Stimulated activated CD8-positive, alpha-beta memory T cell treated with anti-CD3 and anti-CD28 coated beads, Interleukin-7, amount 100 ng/mL, for 1 hour (primary cell): ENCODE measurements at places on chromosomes 11 and 22.
A peak's percentile ranks its signal among the peaks of the same experiment; 100 is the strongest.

DNA sequence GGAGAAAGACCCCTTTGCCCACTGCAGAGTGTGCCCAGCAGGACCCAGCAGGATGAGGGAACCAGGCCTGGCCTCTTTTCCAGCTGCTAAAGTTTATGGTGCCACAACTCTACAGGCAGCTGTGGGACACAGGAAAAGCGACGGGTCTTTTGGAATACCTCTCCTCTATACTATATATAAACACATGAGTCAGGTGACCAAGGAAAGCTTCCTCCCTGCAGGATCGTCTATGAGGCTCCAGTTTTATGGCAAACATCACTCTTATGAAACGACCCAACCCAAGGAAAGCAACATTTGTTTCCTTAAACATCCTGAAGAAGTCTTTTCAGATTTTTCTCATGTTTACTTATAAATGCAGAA, 102.8 kb upstream of the AKIP1 start:
- no peak for DNase-seq

- peak; percentile 54 for DNase-seq
These were observed 4.6 kb downstream of the TRABD start for GRCh38 chr22:50190182-50190940.

DNA sequence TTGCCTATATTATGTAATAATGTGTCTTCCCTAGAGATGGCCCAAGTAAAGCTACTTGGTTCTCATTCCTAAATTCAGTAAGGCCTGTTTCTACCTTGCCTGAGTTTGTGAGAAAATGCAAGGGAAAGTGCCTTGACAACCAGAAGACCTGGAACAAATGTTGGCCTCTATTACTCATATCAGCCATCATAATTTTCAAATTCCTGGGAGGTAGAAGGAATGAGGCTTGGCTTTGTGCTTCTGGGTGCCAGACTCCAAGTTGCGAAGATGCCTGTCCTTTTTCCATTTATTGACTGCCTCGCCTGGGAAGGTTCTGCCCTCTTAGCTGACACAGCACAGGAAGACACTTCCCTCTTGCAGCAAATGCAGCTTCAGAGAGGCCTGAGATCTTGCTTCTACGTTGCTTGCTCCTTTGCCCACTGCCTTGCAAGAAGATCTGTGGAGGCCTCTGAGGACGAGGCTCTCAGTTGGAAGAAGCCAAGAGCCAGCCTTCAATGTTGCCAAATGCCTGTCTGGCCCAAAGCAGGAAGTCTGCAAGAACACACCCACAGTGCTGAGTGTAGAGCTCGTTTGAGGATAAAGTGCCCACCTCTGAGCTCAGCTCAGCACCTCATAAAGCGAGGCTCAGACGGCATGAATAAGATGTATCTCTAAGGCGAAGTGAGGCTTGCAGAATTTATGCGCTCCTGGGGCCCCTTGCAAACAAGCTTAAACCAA, 120.1 kb downstream of the GALNT18 start:
- no peak for DNase-seq

DNA sequence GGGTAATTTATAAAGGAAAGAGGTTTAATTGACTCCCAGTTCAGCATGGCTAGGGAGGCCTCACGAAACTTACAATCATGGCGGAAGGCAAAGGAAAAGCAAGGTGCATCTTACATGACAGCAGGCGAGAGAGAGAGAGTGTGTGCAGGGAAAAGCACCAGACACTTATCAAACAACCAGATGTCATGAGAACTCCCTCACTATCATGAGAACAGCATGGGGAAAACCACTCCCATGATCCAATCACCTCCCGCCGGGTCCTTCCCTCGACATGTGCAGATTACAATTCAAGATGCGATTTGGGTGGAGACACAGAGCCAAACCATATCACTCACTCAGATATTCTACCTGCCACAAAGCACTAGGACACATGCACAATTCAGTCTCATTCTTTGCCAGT, 48.1 kb upstream of the HMGXB4 start:
- no peak for DNase-seq

DNA sequence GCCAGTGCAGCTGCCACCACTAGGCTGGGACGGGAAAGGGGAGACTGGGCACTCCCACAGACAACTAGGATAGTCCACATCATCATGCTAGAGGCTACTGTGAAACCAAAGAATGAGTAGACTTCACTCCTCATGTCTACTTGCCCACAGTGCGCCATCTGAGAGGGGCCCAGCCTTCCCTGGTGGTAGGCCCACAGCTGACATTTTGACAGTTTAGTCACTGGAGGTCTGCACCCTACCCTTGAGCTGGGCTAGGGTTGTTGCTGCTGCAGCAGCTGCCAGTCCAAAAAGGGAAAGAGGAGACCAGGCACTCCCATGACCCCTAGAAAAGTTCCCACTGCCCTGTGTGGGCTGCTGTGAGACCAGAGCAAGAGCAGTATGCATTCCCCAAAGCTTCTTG, 141.2 kb downstream of the DLG2 start:
- DNase-seq: no peak

- no peak for DNase-seq
These were observed 19.1 kb downstream of the RFPL2 start for GRCh38 chr22:32185821-32186220.

DNA sequence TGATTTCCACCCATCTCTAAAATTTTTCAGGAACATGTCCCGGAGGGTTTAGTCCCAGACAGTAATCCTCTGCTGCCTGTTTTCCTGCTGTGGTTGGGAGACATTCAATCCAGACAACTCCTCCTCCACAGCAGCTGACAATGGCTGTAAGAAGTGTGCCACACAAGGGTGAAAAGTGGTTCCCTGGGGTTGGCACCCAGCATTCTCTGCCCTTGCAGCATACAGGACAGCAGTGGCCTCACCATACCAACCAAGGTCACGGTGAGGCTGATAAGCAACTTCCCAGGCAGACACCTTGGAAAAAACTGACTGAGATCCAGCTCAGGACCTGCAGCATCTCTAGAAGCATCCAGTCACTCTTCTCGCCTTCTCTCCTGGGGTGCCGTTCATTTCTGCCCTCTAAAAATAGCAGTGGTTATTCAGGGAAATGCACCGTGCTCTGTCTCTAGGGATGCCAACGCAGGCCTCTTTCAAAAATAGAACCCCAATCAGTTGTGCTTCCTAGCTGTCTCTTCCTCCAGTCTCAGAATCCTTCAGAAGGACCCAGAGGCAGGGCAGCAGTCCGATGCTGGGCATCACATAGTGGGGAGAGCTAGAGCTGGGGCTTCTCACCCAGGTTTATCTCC, 241.0 kb downstream of the TENM4 start:
- no peak for DNase-seq

DNA sequence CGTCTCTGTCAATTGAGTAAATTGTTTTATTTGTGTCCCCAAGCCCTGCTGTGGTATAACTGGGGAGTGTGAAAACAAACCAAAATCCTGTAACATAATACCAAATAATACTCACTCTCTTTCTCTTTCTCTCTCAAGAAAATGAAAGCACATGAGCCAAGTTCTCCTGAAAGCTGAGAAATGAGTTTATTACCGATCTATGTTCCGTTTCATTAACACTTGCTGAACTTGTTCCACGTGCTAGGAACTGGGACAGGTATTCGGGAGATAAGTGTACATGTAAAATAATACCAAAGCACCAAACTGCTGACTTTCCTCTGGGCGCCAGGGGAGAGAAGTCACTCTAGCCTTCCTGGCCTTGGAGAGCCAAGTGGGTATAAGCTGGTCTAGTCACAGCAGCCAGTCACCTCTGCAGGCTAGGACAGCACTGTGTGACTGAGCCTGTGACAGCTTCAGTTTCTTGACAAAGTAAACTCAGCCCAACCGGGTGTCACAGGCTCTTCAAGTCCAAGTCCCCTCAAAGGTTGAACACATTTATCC, 23.1 kb downstream of the CD6 start:
- DNase-seq: no peak

- peak; percentile 29 for DNase-seq
These were observed 22.6 kb upstream of the PKNOX2 start for GRCh38 chr11:125141686-125142535.

- no peak for DNase-seq
These were observed 11.7 kb upstream of the SOX10 start for GRCh38 chr22:37996079-37996478.
